Activated CD4-positive, alpha-beta T cell treated with anti-CD3 and anti-CD28 coated beads, Interleukin-2, amount 10 ng/mL, durations not matched to agents 7 days and 5 days (primary cell): ENCODE measurements at places on chromosomes 2 and 18. TPM values are rescaled to one million over a fixed set of nuclear protein-coding genes. Genes with fewer than 3 reads are reported as not detected.

CCDC148 gene
- 0.15 TPM for total RNA-seq

SCN9A gene
- 0.52 TPM for total RNA-seq

SERTAD2 gene
- total RNA-seq, result 18.7 TPM

LOXHD1 gene
- 0.35 TPM for total RNA-seq

TM4SF20 gene
- not detected for total RNA-seq

GPBAR1 gene
- 1.2 TPM for total RNA-seq

ARHGAP28 gene
- total RNA-seq, result not detected

SANBR gene
- 11.6 TPM for total RNA-seq

CWC22 gene
- 24.0 TPM for total RNA-seq

COBLL1 gene
- not detected for total RNA-seq
